ENCODE measurements at places on chromosomes 13 and 19.

DNA sequence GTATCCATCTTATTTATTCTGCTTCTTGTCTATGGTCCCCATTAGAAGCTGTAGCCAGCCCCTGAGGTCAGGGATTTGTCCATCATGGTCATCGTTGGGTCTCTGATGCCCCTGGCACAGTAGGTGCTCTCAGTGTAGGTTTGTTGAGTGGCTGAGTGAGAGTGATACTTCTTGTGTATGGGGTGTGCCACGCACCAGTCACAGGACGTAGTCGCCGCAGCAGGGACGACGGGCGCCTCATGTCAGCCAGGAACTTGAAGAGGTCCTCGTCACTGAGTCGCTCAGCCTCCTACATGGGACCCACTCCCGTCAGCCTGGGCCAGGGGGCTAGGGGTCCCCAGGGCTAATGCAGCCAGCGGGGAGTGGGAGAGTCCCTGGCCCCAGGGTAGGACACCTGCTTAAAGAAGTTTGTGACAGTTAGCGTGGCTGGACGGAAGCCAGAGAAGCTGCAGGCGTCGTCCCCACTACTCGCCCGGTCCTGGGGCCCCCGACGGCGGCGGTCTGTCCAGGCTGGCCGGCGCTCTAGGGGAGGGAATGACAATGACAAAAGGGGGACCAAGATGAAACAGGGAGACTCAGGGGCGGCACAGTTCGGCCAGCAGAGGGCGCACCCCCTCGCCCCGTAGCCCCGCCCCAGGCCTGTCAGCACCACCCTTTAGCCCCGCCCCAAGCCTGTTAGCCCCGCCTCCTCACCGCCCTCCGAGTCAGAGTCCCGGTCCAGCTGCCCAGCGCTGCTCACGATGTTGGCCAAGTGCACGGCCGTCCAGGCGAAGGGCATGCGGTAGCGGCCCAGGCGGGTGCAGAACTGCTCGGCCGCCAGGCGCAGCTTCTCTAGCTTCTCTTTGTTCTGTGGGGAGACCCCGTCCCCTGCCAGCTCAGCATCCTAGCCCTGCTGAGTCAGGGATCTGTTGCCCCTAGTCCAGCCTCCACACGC is 3.7 kb downstream of the ANGPTL8 start:
- DNase-seq: peak; percentile 98

GRCh38 chr13:112894423-112894672 is 74.7 kb upstream of the MCF2L start:
- no peak for DNase-seq

DNA sequence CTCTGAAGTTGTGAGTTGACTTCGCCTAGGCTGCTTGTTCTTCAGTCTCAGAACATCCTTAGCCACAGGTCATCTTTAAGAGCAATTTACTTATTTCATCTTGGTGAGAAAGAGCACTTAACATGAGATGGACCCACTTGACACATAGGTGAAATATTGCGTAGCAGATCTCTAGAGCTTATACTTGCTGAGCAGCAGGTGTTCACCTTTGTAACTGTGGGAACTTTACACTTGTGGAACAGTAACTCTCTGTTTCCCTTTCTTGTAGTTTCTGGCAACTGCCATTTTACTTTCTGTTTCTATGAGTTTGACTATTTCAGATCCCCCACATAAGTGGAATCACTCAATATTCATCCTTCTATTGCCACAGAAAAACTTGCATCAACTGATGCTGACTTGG is 95.7 kb downstream of the SLC10A2 start:
- DNase-seq: no peak

- no peak for DNase-seq
Observed at GRCh38 chr19:9165261-9165660, 13.5 kb upstream of the OR7D2 start.

GRCh38 chr19:49145573-49146407 is 9.4 kb downstream of the HRC start:
- peak; percentile 93 for DNase-seq

DNA sequence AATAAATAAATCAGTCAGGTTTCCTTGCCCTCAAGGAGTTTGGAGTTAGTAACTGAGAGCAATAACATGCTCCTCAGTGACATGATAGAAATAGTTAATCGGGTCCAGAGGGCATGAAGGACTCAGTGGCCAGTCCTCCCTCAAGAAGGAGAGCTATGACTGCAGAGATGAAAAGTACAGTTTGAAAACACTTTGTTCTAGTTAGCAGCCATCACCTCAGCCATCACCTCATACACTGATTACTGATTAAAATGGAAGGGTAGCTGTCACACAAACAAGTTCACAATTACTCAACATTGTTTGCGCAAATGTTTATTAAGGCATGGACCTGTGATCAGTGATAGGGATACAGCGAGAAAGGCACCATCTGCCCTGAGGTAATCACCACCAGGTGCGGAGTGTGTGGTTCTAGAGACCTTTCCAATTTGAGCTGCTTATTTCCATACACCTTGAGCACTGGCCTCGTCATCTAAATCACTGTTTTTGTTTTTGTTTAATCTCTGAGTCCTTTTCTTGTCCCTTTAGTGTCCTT is 85.3 kb upstream of the RAP2A start:
- DNase-seq: no peak

DNA sequence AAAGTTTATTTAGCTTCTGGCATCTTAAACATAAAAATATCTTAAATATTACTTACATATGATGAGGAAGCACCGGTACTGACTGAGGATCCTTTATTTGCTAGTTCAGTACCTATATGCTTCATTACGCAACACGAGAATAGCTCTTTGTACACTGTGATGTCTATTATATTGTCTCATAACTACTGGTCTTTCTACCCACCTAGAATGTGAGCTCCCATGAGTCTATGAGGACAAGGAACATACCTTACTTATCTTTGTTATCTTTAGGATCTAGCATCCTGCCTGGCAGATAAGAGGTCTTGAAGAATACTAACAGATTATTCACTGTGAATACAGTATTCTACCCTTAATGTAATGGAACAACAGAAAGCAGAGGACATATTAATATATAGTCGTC is 124.9 kb downstream of the DNAJC3 start:
- no peak for DNase-seq

- DNase-seq: no peak
Observed at GRCh38 chr19:43489979-43490599, 14.5 kb downstream of the PHLDB3 start.

DNA sequence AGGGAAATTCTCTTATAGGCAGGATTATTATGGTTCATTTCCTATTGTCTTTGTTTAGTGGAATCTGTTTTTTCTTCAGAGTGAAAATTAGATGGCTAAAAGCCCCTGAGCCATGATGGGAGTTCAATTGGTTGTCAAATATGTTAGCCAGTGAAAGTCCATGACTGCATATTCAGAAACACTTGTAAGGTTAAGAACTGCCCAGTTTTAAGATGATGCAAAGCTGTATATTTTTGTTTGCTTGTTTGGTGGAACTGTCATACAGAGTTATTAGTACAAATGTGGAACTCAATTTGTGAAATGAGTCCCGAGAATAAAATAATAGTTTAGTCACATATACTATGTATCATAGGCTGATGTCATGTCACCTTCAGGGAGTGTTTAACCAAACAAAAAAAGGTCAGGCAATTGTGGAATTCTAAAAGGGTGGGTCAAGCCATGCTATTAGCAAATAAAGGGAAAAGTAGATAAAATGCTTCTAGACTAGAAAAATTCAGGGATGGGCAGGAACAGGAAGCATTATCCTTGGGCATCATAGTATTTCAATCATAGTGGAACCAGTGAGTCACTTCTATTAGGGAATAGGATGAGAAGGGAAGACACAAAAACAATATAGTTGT is 248.3 kb upstream of the SLITRK1 start:
- DNase-seq: no peak

- DNase-seq: no peak
Observed at GRCh38 chr19:48926909-48927308, 6.6 kb upstream of the DHDH start.

DNA sequence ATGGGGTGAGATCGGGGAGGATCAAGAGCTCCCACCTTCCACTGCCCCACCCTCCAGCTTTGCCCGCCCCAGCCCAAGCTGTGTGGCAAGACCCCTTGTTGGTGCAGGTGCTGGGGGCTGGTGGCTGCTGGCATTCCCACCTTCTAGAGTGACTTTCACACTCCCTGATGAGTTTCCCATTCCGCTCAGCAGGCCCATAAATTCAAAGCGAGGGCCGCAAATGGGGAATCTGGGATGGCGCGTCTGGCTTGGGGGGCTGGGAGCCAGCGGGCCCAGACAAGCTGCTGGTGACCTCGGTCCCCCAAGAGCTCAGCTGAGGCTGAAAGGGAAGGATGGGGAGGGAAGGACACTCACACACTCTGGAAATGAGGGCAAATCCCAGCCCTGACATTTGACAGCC is 110.3 kb downstream of the GADD45B start:
- no peak for DNase-seq

DNA sequence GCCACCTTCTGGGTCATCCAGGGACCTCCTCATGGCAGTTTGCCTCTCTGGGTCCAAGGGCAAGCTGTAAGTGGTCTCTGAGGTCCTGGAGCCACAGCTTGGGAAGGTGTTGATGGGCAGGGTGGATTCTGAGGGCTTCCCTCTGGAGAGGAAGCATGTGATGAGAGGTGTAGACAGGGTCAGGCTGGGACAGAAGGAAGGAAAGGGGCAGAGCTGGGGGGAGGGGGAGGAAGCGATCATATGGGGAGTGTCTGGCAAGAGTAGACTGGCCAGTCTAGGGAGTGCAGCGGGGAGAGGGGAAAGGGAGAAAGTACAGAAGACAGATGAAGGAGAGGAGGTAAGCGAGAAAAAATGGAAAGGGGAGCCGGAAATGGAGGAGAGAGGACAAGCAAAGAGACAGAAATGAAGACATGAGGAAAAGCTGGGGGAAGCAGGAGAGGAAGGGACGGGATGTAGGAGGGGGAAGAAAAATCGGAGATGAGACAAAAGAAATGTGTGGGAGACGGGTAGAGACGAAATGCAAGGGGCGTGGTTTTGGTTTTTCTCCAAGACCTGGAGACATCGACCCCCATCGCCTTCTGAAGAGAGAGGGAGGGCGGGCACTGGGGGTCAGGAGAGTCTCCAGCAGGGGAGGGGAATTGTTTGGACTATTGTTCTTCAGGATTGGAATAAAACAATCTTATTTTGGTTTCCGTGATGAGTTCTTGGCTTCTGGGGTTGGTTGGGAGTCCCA is 26.6 kb downstream of the ZSWIM9 start:
- no peak for DNase-seq

- no peak for DNase-seq
Observed at GRCh38 chr19:54554006-54554405, 19.6 kb upstream of the LILRA2 start.

DNA sequence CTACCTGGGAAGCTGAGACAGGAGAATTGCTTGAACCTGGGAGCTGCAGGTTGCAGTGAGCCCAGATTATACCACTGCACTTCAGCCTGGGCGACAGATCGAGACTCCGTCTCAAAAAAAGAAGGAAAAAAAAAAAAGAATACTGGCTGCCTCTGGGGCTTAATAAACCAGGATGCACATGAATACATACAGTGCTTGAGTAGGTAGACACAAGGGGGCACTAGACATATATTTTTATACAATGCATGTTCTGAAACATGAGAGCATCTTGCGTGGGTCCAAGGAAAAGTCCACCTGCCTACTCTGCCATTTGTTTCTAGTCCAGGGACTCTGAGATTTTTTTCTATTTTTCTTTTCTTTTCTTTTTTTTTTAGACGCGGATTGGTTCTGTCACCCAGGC is 31.2 kb downstream of the KEAP1 start:
- no peak for DNase-seq

DNA sequence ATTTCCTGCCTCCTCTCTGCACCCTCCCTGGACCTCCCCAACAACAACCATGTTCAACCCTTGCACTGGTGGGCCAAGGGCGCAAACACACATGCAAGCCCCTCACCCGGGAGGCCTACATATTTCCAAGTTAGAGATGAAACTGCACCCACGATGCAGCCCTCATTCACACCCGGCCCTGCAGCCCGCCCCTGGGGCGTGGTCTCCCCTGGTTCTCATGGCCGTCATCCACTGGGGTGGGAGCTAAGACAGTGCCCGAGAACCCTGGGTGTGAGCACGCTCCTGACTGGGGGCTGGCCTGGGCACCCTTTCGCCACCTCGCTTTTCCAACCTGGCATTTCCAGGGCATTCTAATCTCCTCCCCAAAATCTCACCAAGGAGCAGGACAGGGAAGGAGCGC is 7.0 kb upstream of the SLC7A10 start:
- no peak for DNase-seq

GRCh38 chr13:113900646-113901045 is 36.8 kb upstream of the GAS6 start:
- DNase-seq: peak; percentile 2

- DNase-seq: no peak
Observed at GRCh38 chr13:33004511-33004910, 11.7 kb upstream of the KL start.

- no peak for DNase-seq
Observed at GRCh38 chr13:88014527-88014926, 343.4 kb downstream of the SLITRK5 start.

DNA sequence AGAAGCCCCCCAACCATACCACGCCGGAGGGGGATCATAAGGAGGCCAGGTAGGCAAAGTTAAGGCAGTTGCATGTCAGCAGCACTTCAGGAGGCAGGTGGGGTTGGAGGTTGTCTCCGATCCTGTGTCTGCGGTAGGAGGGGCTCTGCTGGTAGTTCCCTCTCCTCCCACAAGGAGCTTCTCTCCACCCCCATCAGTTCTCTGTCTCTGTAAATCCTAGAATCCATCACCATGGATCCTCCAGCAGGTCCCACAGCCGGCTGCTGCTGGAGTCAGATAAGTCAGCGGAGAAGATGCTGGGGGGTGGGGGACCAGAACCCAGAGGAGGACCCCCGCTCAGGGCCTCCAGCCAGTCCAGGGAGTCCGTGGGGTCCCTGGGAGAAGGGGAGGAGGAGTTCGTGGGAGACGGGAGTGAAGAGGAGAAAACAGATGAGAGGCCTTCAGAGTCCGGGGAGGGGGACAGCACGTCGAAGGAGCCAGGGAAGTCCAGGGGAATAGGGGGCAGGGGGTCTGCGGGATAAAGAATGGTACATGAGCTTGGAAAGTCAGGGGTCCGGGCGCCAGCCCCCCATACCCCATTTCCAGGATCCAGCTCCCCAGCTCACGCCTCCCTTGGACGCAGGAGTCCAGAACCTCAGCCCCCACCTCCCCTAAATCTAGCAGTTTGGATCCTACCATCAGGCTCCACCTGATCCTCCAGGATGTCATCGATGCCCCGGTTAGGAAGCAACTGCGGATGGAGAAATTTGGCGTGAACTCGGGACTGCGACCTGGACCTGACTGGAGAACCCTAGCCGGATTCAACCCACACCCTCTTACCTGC is 6.3 kb downstream of the MAMSTR start:
- DNase-seq: no peak

GRCh38 chr19:1248139-1248785 is at the start of gene MIDN:
TSS of gene MIDN (plus strand) at chr19:1248583. CDS start at chr19:1250297, 1,714 bp downstream.
- DNase-seq: peak; percentile 82

All from stimulated activated CD8-positive, alpha-beta memory T cell treated with anti-CD3 and anti-CD28 coated beads, Interleukin-4, amount 100 ng/mL, for 48 hours (primary cell).